Stimulated activated CD4-positive, alpha-beta T cell treated with anti-CD3 and anti-CD28 coated beads, Interleukin-15, amount 100 ng/mL, for 1 hour (primary cell): ENCODE measurements at places on chromosomes 6 and 20.

GRCh38 chr6:107642861-107643328, 153.0 kb downstream of the SOBP start:
- DNase-seq, result no peak

GRCh38 chr6:80163754-80164187, 57.3 kb downstream of the BCKDHB start:
- DNase-seq, result no peak

GRCh38 chr20:15220778-15221565, 883.6 kb upstream of the FLRT3 start:
- no peak for DNase-seq

- no peak for DNase-seq
Observed at GRCh38 chr6:161561908-161562307, 288.0 kb upstream of the AGPAT4 start.
